ENCODE measurements at places on chromosomes 7 and 10. TPM values are rescaled to one million over a fixed set of nuclear protein-coding genes. Genes with fewer than 3 reads are reported as not detected.

GRCh38 chr7:77460057-77460486 is 43.9 kb upstream of the GSAP start:
- no peak overlapping the region for H3K27ac ChIP-seq
- H3K36me3 ChIP-seq = no peaks in the 10 kb centered on the region
- no peak overlapping the region for H3K4me3 ChIP-seq
- peaks cover 26% of the 10 kb centered on the region for H3K27me3 ChIP-seq

SUN3 gene
- not detected for total RNA-seq

EN2 gene
- not detected for total RNA-seq

DNA sequence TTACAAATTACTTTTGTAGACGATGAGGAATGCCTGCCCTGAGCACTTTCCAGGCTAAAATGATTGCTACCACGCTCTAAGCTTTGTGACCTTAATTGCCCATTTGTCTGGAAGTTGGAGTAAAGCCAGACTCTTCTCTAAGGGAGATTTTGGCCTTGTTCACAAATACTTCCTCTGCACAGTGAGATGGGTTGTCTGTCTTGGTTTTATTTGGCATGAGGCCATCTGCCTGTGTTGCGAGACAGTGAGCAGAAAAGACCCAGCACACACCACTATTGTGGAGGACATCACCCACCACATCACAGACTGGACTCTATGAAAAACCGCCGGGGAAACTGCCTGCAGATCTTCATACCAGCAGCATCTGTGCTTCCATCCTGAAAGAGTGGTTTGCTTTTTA is 138.4 kb downstream of the BICC1 start:
- no peak overlapping the region for H3K4me3 ChIP-seq
- no peaks in the 10 kb centered on the region for H3K36me3 ChIP-seq
- no peak overlapping the region for H3K27ac ChIP-seq
- H3K4me1 ChIP-seq = no peaks in the 10 kb centered on the region

GRCh38 chr7:157276091-157276561 is 60.7 kb upstream of the DNAJB6 start:
- peaks cover 2% of the 10 kb centered on the region for H3K27me3 ChIP-seq
- peaks cover 4% of the 10 kb centered on the region for H3K36me3 ChIP-seq
- no peak overlapping the region for H3K27ac ChIP-seq

WIPF3 gene
- total RNA-seq = not detected

DNA sequence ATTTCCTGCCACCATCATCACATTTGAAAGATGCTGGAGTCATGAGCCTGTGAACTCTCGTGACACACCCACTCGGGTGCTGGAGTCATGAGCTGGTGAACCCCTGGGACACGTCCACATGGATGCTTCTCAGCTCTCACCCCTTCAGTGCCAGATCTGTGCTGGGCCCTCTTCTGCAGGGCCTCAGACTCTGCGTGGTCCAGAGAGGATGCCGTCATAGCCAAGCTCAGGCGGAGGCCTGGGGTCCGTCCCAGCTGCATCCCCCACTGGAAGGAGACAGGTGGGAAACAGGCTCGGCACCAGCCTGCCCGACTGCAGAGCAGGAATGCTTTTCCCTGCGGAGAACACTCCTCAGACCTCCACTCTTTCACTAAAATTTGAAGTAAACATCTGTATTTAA is 156.5 kb upstream of the PPP2R2D start:
- no peak for DNase-seq
- no peaks in the 10 kb centered on the region for H3K4me1 ChIP-seq
- H3K27me3 ChIP-seq = no peaks in the 10 kb centered on the region
- no peak overlapping the region for H3K4me3 ChIP-seq

GRCh38 chr10:18351421-18351820 is 211.2 kb downstream of the CACNB2 start:
- H3K4me3 ChIP-seq = no peak overlapping the region
- H3K36me3 ChIP-seq = no peaks in the 10 kb centered on the region
- no peak for DNase-seq
- no peaks in the 10 kb centered on the region for H3K27me3 ChIP-seq
- H3K4me1 ChIP-seq = no peaks in the 10 kb centered on the region

MSMB gene
- total RNA-seq = not detected

DNA sequence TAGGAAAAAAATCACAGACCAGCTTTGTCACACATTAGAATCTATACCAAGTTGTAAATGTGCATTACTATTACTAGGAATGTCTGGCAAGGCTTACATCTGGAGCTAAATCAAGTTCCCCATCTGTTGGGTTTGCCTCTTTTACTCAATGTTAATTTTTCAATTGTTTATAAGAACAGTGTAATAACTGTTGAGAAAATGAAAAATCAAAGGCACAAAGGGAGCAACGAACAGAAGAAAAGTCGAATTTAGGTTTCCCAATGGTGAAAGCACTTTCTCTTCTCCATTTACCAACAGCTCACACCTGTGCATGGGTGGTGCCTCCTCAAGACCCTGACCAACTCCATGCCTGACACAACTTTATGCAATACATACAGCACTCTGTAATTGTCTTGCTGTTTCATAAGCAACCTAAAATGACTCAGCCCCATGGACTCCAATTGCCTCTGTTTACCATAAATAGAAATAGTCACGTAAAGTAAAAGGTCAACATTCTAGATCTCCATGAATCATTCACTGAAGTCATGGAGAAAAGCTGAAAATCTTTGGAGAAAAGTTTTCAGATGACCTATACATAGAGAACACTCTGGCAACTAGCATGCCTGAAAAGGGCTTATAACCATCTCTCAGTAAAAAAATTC is 95.5 kb upstream of the KCNIP2 start:
- H3K27ac ChIP-seq = no peak overlapping the region
- H3K4me1 ChIP-seq = peaks cover 2% of the 10 kb centered on the region
- no peak for DNase-seq
- no peaks in the 10 kb centered on the region for H3K27me3 ChIP-seq
- H3K36me3 ChIP-seq = peaks cover 19% of the 10 kb centered on the region

GRCh38 chr7:149713731-149714068 is 59.7 kb downstream of the ZNF467 start:
- H3K4me3 ChIP-seq = peak overlapping the region; percentile 33
- H3K27me3 ChIP-seq = no peaks in the 10 kb centered on the region
- H3K27ac ChIP-seq = no peak overlapping the region
- H3K4me1 ChIP-seq = peaks cover 12% of the 10 kb centered on the region
- H3K36me3 ChIP-seq = peaks cover 13% of the 10 kb centered on the region

DNA sequence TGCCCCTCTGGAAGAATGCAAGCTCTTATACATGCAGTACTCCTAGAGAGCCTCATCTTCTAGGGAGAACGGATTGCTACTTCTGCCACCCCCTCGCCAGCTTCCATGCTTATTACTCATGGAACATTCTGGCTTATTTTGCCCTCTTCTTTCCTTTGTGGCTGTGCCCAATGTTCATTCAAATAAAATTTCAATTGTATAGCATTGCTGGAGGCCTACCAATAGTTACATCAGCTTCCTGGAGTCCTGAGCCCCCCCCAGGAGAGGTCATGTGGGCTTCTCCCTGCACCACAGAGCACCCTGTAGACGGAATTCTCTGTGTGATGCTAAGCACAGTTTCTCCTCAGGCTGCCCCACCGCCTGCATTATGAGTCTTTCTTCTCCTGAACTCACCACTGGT is 1094.0 kb downstream of the KCNMA1 start:
- H3K27me3 ChIP-seq = no peaks in the 10 kb centered on the region
- H3K36me3 ChIP-seq = no peaks in the 10 kb centered on the region
- no peak overlapping the region for H3K4me3 ChIP-seq
- no peak overlapping the region for H3K27ac ChIP-seq
- DNase-seq = no peak
- H3K4me1 ChIP-seq = no peaks in the 10 kb centered on the region

GRCh38 chr7:117005449-117005848 is 52.1 kb downstream of the ST7 start:
- H3K4me1 ChIP-seq = peaks cover 40% of the 10 kb centered on the region
- no peak overlapping the region for H3K4me3 ChIP-seq
- DNase-seq = no peak
- no peaks in the 10 kb centered on the region for H3K36me3 ChIP-seq

PHKG1 gene
- 3.6 TPM for total RNA-seq

GRCh38 chr7:106717254-106717954 is 56.4 kb upstream of the CCDC71L start:
- H3K36me3 ChIP-seq = peaks cover 17% of the 10 kb centered on the region
- DNase-seq = no peak
- no peaks in the 10 kb centered on the region for H3K27me3 ChIP-seq
- H3K4me1 ChIP-seq = peaks cover 27% of the 10 kb centered on the region
- H3K27ac ChIP-seq = no peak overlapping the region

DNA sequence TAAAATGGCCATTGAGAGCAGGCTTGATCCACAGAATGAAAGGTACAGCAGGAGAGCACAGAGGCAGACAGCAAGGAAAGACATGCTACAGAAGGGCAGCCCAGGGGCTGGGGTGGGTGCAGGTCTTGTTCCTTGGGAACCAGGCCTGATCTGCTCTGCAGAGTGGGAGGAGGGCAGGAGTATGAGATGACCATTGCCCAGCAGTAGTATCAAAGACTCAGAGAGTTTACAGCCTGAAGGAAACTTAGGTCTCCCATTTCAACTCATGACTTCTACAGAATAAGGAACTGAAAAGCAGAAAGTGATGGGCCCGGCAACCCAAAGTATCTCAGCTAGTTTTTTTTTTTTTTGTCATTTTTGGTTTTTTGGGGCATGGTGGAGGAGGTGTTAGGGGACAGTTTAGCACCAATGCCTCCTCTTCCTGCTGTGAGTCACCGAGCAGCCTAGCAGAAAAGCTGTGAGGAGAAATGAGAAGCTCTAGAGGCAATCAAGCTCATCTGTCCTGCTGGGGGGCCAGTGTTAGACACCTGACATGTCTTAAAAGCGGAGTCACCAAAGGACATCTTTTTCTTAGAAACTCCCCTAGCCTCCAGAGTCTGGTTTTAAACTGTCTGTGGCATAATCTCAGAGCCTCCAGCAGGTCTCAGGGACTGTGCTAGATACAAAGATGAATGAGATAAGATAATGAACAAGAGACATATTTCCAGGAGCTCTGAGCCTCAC is 34.3 kb upstream of the HERPUD2 start:
- peak overlapping the region; percentile 3 for H3K4me3 ChIP-seq
- no peaks in the 10 kb centered on the region for H3K36me3 ChIP-seq
- H3K4me1 ChIP-seq = peaks cover 45% of the 10 kb centered on the region
- peaks cover 15% of the 10 kb centered on the region for H3K27me3 ChIP-seq
- DNase-seq = no peak
- peak overlapping the region; percentile 47 for H3K27ac ChIP-seq

GPRIN2 gene
- not detected for total RNA-seq

NSUN6 gene
- total RNA-seq = 16.4 TPM

GRCh38 chr7:105643851-105644250 is 62.6 kb upstream of the EFCAB10 start:
- no peak overlapping the region for H3K27ac ChIP-seq
- no peak overlapping the region for H3K4me3 ChIP-seq
- DNase-seq = no peak
- H3K4me1 ChIP-seq = peaks cover under 1% of the 10 kb centered on the region
- no peaks in the 10 kb centered on the region for H3K27me3 ChIP-seq
- peaks cover 20% of the 10 kb centered on the region for H3K36me3 ChIP-seq

- H3K36me3 ChIP-seq = peaks cover 34% of the 10 kb centered on the region
- no peak for DNase-seq
- no peaks in the 10 kb centered on the region for H3K27me3 ChIP-seq
- no peak overlapping the region for H3K4me3 ChIP-seq
- H3K27ac ChIP-seq = no peak overlapping the region
Measured at GRCh38 chr10:72344932-72345331, 9.8 kb downstream of the DNAJB12 start.

DNA sequence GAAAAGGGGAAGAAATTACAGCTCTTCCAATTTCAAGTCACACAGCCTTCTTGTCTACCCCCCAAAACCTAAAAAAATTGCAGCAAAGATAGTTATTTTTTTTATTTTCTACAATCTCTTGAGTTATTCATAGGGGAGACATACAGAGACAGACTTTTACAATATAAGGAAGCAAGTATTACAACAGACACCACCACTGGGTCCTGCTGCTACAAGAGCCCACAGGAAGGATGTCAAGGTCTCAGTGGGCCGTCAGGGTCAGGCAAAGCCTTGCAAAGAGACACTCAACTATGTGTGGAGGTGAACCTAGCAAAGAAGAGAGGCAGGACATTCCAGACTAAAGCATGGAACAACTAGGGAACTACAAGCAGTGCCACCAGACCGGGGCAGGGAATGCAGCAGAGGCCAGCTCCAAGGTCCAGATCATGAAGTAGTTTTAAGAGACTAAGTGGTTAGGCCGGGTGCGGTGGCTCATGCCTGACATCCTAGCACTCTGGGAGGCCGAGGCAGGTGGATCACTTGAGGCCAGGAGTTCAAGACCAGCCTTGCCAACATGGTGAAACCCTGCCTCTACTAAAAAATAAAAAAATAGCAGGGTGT is 28.2 kb upstream of the ZCCHC24 start:
- DNase-seq = no peak
- no peak overlapping the region for H3K4me3 ChIP-seq
- H3K27me3 ChIP-seq = peaks cover 35% of the 10 kb centered on the region
- no peaks in the 10 kb centered on the region for H3K4me1 ChIP-seq

DNA sequence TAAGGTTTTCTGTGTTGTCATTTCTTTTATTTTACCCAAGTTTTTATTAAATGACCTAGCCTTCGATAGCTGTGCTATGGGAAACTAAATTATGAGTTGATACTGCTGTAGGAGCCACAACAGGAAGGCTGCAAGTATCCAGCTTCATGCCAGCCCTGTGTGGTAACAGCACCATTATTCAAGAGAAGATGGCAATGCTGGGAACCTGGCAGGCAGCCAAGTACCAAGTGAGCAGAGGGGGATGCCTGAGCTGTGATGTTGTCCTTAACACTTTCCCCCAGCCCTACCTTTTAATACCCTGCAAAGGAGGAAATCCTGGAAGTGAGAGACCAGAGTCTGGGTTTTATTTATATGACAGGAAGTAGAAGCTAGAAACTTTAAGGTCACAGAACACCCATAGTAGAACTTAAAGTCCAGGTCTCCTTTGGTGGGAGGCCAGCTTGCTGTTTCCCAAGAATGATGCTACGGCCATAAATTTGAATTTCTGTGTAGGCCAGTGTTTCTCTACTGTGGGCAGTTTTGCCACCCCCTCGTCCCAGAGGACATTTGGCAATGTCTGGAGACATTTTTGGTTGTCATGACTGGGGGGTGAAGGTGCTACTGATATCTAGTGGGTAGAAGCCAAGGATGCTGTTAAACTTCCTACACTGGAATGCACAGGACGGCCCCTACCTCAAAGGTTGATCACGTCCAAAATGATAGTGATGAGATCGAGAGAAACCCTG is 9.2 kb upstream of the ATXN7L1 start:
- no peak for DNase-seq
- peaks cover 10% of the 10 kb centered on the region for H3K4me1 ChIP-seq
- H3K27me3 ChIP-seq = peaks cover 6% of the 10 kb centered on the region
- H3K4me3 ChIP-seq = no peak overlapping the region
